Activated CD8-positive, alpha-beta T cell treated with anti-CD3 and anti-CD28 coated beads for 36 hours (primary cell): ENCODE measurements at places on chromosomes 4 and X.

- no peak for DNase-seq
Measured at GRCh38 chr4:113707048-113707447, 54.5 kb downstream of the CAMK2D start.

DNA sequence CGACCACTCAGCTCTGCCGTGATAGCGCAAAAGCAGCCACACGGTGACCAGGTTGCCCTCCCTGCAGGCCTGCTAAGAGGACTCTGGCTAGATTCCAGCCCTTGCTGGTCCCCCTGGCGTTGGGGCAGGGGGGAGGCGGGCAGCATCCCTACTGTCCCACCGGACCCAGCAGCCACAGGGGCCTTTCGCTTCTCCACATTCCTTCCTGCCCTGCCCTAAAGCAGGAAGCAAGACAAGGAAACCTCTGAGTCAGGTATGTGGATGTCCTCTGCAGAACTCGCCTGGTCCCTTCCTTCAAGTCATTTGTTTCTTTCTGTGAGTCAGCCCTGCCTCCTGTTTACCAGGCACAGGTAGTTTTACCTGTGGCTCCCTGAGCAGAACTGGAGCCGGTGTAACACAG lies 60.2 kb upstream of the CLDN34 start:
- no peak for DNase-seq

GRCh38 chr4:122668241-122668640 lies 47.4 kb upstream of the IL21 start:
- no peak for DNase-seq

GRCh38 chr4:169188204-169188603 lies 82.6 kb downstream of the SH3RF1 start:
- DNase-seq, result no peak

- DNase-seq, result peak; percentile 13
Measured at GRCh38 chrX:20224814-20225487, 41.8 kb downstream of the RPS6KA3 start.

- DNase-seq, result no peak
Measured at GRCh38 chrX:2315434-2315833, 185.3 kb downstream of the DHRSX start.

DNA sequence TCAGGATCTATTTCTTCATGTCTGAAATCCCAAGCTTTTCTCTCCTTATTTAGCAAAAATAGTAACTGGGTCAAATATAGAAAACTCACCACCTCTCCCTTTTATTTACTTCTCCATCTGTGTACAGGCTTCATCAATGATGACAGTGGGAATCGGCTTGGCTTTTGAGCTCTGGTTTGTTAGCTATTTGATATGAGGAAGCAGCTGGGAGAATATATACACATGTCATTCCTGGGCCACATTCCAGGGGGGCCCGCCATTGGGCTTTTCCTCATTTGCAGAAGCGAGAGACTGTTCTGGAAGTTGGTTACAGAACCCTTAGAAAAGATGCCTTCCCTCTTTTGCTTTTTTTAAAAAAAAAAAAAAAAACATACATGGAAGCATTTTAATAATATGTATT lies 107.4 kb upstream of the F9 start:
- no peak for DNase-seq

- DNase-seq, result no peak
Measured at GRCh38 chr4:24971192-24971591, 58.4 kb upstream of the CCDC149 start.

DNA sequence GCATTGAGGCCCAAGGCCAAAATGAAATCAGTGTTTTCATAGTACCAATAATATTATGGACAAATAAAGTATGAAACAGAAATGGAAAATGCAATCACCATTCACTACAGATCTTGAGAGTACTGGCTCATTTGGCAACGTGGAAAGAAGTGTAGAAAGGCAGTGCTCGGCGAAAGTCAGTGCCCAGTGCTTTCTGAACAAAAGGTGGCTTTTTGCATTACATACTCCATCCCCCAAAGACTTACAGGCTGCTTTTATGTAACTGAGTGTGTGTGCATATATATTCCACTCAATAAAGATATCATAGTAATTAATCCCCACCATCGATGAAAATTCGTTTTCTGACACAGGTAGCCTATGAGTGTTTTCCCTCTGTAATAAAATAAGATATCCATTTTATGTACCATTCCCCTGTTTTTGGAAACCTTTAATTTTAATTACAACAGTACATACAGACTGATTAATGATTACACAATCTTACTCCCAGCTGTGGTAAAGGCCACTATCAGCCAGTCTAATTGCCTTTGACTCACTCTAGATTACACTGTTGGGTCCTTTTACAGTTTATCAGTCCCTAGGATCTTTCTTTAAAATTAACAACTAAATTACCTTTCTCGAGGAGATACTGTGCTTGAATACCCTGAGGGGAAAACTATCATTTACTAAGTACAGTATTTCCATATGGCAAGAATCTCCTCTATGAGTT lies 65.9 kb downstream of the MAD2L1 start:
- no peak for DNase-seq

DNA sequence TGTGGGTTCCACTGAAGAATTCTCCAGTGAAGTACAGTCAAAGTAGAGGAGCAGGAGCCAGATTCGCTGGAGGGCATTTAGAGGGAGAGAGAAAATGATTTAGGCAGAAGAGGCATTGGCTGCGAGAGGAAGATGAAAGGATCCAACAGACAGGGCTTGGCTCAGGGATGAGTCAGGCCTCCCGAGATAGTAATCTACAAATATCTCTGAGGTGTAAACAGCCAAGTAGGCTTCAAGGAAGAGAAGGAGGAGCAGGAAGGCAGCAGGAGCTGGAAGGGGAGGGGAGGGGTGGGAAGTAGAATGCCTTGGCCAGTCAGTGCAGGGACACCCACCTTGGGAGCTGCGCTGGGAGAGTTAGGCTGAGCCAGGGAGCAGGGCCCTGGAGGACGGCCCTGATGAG lies 55.5 kb downstream of the PJA1 start:
- no peak for DNase-seq

- DNase-seq, result no peak
Measured at GRCh38 chr4:148030193-148030873, 298.4 kb downstream of the ARHGAP10 start.

DNA sequence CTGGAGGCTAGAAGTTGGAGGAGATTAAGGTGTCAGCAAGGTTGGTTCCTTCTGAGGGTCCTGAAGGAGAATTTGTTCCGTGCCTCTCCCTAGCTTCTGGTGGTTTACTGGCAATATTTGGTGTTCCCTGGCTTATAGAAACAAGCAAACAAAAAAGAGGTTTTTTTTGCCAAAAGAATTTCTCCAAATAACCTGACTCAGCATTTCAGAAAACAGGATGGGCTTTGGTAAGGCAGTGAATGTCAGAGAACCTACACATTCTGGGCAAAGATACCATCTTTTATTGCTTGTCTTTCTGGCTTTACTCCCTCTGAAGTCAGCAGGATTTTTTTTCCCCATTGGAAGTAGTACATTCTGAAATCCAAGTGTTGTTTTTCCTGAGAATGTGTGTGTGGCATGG lies 93.3 kb upstream of the TBC1D9 start:
- no peak for DNase-seq

GRCh38 chr4:8394061-8394519 lies 46.4 kb downstream of the ACOX3 start:
- DNase-seq, result no peak

DNA sequence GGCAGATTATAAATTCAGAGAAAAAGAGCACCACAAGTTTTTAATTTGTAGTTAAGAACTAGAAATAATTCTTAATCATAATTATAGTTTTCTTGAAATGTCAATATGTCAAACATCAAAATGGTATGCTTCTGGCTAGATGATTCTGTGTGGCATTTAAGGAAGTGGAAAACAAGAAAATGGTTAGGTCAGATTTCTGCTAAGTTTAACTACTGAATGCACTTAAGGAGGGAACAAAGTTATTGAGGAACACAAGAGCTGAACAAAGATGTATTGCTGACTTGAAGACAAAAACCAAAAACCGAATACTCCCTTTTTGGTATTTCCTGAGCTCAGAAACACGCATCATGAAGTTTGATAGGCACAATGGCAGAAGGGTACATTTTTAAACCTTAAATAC lies 58.7 kb upstream of the GPR34 start:
- DNase-seq, result no peak

DNA sequence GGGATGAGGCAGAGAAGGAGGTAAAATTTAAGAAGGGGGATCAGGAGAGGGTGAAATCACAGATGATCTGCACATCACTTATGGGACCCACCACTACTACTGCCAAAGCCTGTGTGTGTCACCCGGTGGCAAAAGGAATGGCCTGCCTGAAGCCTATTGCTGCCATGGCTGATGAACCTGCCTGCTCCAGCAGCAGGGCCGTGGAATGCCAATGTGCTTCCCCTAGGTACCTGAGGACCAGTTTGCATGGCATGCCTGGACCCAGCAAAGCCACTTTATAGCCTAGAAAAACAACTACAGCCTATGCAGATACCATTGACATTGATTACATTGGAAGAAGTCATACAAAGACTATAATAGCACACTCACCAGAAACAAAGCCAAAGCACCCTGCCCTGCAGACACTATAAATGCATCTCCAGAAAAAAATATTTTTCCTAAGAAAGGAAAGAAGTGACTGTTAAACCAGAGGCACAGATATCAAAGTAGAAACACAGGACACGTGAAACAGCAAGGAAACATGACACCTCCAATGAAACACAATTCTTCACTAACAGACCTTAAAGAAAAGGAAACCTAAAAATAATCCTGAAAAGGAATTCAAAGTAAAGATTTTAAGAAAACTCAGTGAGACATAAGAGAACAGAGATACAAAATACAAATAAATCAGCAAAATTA lies 680.7 kb upstream of the GRID2 start:
- DNase-seq, result no peak
